Activated CD4-positive, alpha-beta T cell treated with anti-CD3 and anti-CD28 coated beads, Interleukin-2, amount 10 ng/mL, durations not matched to agents 7 days and 5 days (primary cell): ENCODE measurements at places on chromosomes 4 and X. TPM values are rescaled to one million over a fixed set of nuclear protein-coding genes. Genes with fewer than 3 reads are reported as not detected.

- no peak for DNase-seq
- no peak overlapping the region for H3K27ac ChIP-seq
- no peaks in the 10 kb centered on the region for H3K36me3 ChIP-seq
Measured at GRCh38 chr4:1571165-1572009, 112.7 kb downstream of the FAM53A start.

DNA sequence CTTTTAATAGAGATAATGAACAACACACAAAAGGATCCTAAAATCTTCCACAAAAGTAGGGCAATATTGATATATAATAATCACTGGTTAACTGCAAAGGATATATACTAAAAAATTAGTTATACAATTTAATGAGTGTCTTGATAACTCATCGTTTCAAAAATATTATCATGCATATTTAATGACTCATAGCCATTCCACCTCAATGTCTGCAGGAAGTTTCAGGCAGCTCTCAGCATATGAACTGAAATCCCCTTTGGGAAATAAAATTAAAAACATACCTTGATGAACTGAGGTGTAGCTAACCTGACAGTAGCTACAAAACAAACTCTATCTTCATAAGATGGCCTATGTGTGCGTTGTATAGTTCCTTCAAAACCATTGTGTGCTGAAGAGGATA lies 62.9 kb downstream of the TMEM165 start:
- no peak for DNase-seq
- no peaks in the 10 kb centered on the region for H3K4me1 ChIP-seq
- H3K27me3 ChIP-seq, result no peaks in the 10 kb centered on the region
- no peak overlapping the region for H3K4me3 ChIP-seq

GRCh38 chr4:76896614-76897535 lies 1.1 kb downstream of the SOWAHB start:
- H3K27ac ChIP-seq, result no peak overlapping the region
- no peak overlapping the region for H3K4me3 ChIP-seq
- no peaks in the 10 kb centered on the region for H3K36me3 ChIP-seq
- peaks cover 11% of the 10 kb centered on the region for H3K4me1 ChIP-seq

- no peaks in the 10 kb centered on the region for H3K36me3 ChIP-seq
- no peak for DNase-seq
- no peak overlapping the region for H3K4me3 ChIP-seq
- no peak overlapping the region for H3K27ac ChIP-seq
- no peaks in the 10 kb centered on the region for H3K4me1 ChIP-seq
Measured at GRCh38 chr4:156473151-156473550, 498.4 kb downstream of the PDGFC start.

DNA sequence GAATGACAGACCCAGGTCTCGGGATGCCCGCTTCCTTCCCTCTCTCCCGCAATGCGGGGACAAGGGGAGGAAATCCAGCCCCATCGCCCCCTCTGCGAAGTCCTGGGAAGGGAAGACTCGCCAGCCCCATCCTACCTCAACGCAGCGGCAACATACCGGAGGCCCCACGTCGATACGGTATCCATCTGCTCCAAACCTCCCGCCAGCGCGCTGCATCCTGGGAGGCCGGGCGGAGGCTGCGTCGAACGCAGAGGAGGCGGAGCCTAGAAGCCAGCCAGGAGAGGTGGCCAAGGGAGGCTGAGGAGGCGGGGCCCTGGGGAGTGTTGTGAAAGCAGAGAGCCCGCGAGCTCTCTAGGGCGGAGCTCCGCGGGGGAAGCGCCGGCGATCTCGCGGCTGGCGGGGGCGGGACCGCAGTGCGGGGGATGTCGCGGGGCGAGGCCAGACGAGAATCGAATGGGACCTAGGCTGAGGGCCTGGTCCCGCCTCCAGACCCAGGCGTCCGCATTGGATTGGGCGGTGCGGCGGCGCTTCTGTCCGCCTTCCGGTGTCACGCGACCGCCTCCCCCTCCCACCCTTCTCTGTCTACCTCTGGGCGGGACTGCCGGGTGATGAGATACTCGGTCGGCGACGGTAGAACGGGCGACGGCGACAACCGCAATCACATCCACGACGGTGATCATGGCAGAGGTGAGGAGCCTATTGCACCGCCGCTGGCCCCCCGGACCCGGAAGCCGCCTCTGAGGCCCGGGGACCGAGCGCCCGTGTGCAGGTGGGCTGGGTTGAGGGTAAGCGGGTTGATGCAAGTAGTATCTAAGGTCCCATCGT lies at the start of the genes FANCB and MOSPD2:
FANCB (minus strand) TSS at position 219 of the 825 bp plus-strand sequence. CDS start 7,559 bp downstream, outside the sequence.
MOSPD2 (plus strand) TSS at position 571 of the 825 bp plus-strand sequence; CDS start at position 679, 108 bp downstream.
- DNase-seq, result peak; percentile 94
- no peaks in the 10 kb centered on the region for H3K27me3 ChIP-seq
- H3K4me3 ChIP-seq, result peak within 1 kb of the TSS; percentile 81
- peaks cover 15% of the 10 kb centered on the region for H3K36me3 ChIP-seq
- peak within 1 kb of the TSS; percentile 92 for H3K27ac ChIP-seq
- H3K4me1 ChIP-seq, result peaks cover 32% of the 10 kb centered on the region

GRCh38 chrX:118498351-118498750 lies 2.7 kb downstream of the DOCK11 start:
- peaks cover 48% of the 10 kb centered on the region for H3K4me1 ChIP-seq
- no peak for DNase-seq
- peaks cover 35% of the 10 kb centered on the region for H3K36me3 ChIP-seq

GRCh38 chr4:93825551-93826216 lies 2.9 kb upstream of the ATOH1 start:
- peaks cover 3% of the 10 kb centered on the region for H3K36me3 ChIP-seq
- H3K4me1 ChIP-seq, result peaks cover 3% of the 10 kb centered on the region
- H3K4me3 ChIP-seq, result no peak overlapping the region

- no peak overlapping the region for H3K27ac ChIP-seq
- no peak for DNase-seq
- H3K4me1 ChIP-seq, result no peaks in the 10 kb centered on the region
Measured at GRCh38 chrX:103439161-103439560, 62.8 kb downstream of the BEX3 start.

DNA sequence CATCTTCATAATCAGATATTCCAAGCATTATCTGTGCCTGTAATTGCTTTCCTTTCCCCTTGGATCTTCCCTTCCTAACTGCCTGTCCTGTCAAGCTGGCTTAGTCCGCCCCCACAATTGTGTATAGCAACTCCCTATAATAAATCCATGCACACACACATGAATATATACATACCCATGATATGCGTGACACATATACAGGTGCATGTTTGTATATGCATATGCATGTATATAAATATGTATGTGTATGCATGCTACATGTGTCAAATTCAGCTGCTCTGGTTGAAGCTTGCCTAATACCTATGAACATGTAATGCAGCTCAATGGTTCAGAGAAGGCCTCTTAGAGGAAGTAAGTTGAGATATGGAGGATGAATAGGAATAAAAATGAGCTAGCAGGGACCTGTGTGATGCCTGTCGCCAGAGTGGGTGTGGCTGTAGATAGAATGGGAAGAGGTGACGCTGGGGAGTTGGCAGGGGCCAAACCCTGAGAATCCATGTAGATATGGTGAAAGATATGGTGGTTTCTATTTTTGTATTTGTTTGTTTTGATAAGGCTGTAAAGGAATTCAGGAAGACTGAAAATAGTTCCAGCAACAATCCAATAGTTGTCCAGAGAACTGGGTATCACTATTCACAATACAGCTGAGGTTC lies 595.0 kb upstream of the BOD1L1 start:
- no peak overlapping the region for H3K4me3 ChIP-seq
- no peak for DNase-seq
- no peaks in the 10 kb centered on the region for H3K27me3 ChIP-seq
- H3K36me3 ChIP-seq, result no peaks in the 10 kb centered on the region
- H3K27ac ChIP-seq, result no peak overlapping the region
- H3K4me1 ChIP-seq, result no peaks in the 10 kb centered on the region

- DNase-seq, result no peak
- peaks cover 15% of the 10 kb centered on the region for H3K4me1 ChIP-seq
- no peak overlapping the region for H3K4me3 ChIP-seq
- no peaks in the 10 kb centered on the region for H3K27me3 ChIP-seq
- peaks cover 65% of the 10 kb centered on the region for H3K36me3 ChIP-seq
- no peak overlapping the region for H3K27ac ChIP-seq
Measured at GRCh38 chr4:38106311-38106710, 146.1 kb downstream of the PTTG2 start.

GRCh38 chr4:48403779-48404178 lies 62.5 kb downstream of the SLAIN2 start:
- peaks cover 8% of the 10 kb centered on the region for H3K4me1 ChIP-seq
- H3K4me3 ChIP-seq, result no peak overlapping the region
- H3K27ac ChIP-seq, result no peak overlapping the region
- peaks cover 20% of the 10 kb centered on the region for H3K36me3 ChIP-seq
- DNase-seq, result no peak

- H3K4me1 ChIP-seq, result peaks cover 16% of the 10 kb centered on the region
- peak overlapping the region; percentile 37 for H3K27ac ChIP-seq
- H3K4me3 ChIP-seq, result no peak overlapping the region
- H3K27me3 ChIP-seq, result no peaks in the 10 kb centered on the region
Measured at GRCh38 chr4:81454499-81454898, 17.2 kb downstream of the RASGEF1B start.

DNA sequence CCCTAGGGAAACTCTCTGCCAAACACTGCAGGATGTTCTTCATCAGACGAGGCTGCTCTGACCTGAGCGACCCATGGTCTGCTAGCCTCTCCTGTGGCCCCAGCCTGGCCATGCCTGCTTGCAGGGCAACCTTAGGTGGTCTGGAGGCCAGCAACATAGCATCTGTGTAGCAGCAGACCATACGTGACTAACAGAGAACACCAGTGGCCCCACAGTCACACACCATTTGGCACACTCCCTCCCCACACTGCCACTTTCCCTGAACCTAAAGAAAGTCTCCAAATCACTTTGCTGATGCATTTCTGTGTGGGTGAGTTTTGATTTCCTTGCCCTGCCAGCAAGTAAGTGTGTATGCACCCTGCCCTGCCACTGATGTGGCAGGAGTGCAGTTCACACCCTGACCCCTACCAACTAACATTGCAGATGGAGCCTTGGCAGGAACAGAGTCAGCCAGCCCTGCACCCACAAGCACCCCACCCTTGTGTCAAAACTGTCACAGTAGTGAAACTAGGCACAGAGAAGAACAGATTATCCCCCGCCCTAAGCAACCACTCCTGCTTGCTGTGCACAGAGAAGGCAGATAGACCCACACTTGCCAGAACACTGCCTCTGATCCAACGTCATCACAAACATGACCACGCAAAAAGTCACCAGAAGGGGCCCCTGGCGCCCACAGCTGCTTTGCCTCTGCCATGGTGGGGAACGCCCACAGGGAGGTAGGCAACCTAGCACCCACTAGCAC lies 249.1 kb downstream of the SPIN4 start:
- no peaks in the 10 kb centered on the region for H3K4me1 ChIP-seq
- H3K27ac ChIP-seq, result no peak overlapping the region
- H3K36me3 ChIP-seq, result no peaks in the 10 kb centered on the region
- DNase-seq, result no peak
- no peaks in the 10 kb centered on the region for H3K27me3 ChIP-seq

DNA sequence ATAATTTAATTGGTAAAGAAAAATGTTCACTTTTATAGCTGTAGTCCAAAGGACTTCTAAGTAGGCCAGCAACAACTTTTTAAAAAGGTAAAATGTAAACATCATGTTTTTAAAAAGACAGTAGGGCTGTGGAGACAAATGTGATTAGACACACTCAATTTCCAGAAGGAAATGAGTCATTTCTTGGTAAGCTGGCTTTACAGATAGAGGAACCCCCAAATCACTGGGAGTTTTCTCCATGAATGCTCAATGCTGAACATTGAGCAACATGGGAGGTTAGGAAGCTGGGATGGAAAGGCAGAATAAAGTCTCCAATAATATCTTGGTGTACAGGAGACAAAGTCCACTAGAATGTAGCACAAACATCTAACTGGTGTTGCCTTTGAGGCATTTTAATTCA lies 121.3 kb downstream of the NWD2 start:
- no peaks in the 10 kb centered on the region for H3K4me1 ChIP-seq
- DNase-seq, result no peak
- no peak overlapping the region for H3K27ac ChIP-seq
- H3K36me3 ChIP-seq, result no peaks in the 10 kb centered on the region
- H3K27me3 ChIP-seq, result peaks cover 8% of the 10 kb centered on the region

- no peaks in the 10 kb centered on the region for H3K4me1 ChIP-seq
- H3K27me3 ChIP-seq, result no peaks in the 10 kb centered on the region
- H3K27ac ChIP-seq, result no peak overlapping the region
- no peak for DNase-seq
Measured at GRCh38 chrX:68355629-68355920, 77.7 kb downstream of the OPHN1 start.

- no peaks in the 10 kb centered on the region for H3K27me3 ChIP-seq
- peaks cover 69% of the 10 kb centered on the region for H3K36me3 ChIP-seq
- no peak overlapping the region for H3K4me3 ChIP-seq
- peaks cover 60% of the 10 kb centered on the region for H3K4me1 ChIP-seq
Measured at GRCh38 chr4:38982361-38983095, 49.7 kb downstream of the TMEM156 start.

- H3K4me3 ChIP-seq, result no peak overlapping the region
- no peak for DNase-seq
- H3K4me1 ChIP-seq, result no peaks in the 10 kb centered on the region
- no peaks in the 10 kb centered on the region for H3K36me3 ChIP-seq
- no peak overlapping the region for H3K27ac ChIP-seq
Measured at GRCh38 chr4:53653484-53654053, 62.3 kb upstream of the LNX1 start.

DNA sequence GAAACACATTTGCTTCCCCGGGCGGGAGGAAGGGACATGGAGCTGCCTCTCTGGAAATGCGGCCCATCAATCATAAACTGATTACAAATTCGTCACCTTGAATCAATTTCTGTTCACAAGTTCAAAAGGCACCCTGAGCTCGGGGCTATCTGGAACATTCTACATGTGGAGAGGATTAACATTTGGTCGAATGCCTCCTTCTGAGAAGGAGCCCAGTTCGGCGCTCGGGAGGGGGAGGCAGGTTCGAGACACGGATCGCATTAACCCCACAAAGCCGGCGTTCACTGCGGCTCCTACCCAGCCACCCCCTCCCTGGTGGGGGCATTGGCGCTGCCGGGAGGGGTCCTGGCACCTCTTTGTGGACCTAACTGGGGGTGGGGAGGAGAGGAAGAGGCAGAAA lies 108.0 kb downstream of the CPZ start:
- no peak overlapping the region for H3K4me3 ChIP-seq
- H3K27me3 ChIP-seq, result no peaks in the 10 kb centered on the region
- H3K36me3 ChIP-seq, result no peaks in the 10 kb centered on the region
- H3K27ac ChIP-seq, result no peak overlapping the region

The MAGEB17 gene
- not detected for total RNA-seq

The EVC2 gene
- total RNA-seq, result 0.72 TPM

The CXCL11 gene
- total RNA-seq, result not detected

The TLR7 gene
- 0.10 TPM for total RNA-seq

The HSD17B11 gene
- total RNA-seq, result 33.6 TPM

The GPC4 gene
- total RNA-seq, result not detected

The NEIL3 gene
- total RNA-seq, result 38.9 TPM

The ZAR1 gene
- not detected for total RNA-seq

The ZCCHC12 gene
- total RNA-seq, result not detected

The GABRQ gene
- not detected for total RNA-seq

The RADX gene
- total RNA-seq, result 7.8 TPM

The MAGEB10 gene
- total RNA-seq, result not detected
